ENCODE measurements at places on chromosomes 6 and 20. TPM values are rescaled to one million over a fixed set of nuclear protein-coding genes. Genes with fewer than 3 reads are reported as not detected.

The CALHM5 gene
- total RNA-seq: 5.3 TPM

The HLA-DPB1 gene
- 138 TPM for total RNA-seq

The ELOVL2 gene
- total RNA-seq: 2.9 TPM

The CTCFL gene
- 0.27 TPM for total RNA-seq

The HUS1B gene
- total RNA-seq: 2.0 TPM

The MC3R gene
- not detected for total RNA-seq

The JAG1 gene
- 81.6 TPM for total RNA-seq

All from sciatic nerve (tissue), 2 donors.